ACHN (cell line): ENCODE measurements at places on chromosomes 1 and 21.

- no peak for DNase-seq
These were observed 7.0 kb upstream of the CELSR2 start for GRCh38 chr1:109242387-109242786.

GRCh38 chr1:101756411-101756810, 240.3 kb downstream of the OLFM3 start:
- DNase-seq = no peak

- peak; percentile 5 for DNase-seq
These were observed at the start of gene GPX7 for GRCh38 chr1:52601991-52602855. Gene GPX7 (plus strand): TSS chr1:52602371. CDS start chr1:52602410, 39 bp downstream.

DNA sequence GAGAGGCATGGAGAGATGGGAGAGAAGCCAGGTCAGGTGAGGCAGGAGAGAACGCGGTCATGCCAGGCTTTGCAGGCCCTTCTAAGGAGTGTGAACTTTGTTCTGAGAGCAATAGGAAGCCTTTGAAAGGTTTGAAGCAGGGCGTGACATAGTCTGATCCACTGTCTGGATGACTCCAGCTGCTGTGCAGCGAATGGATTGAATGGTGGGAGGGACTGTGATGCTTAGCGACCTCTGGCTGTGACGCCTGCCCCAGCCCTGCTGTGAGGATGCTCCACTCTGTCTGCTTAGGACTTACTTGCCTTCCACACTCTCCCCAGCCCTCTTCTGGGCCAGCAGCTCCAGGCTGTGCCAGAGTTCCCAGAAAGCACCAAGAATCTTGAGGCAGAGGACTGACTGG, 41.8 kb upstream of the POU3F1 start:
- no peak for DNase-seq

GRCh38 chr21:46559291-46559983, 45.4 kb downstream of the S100B start:
- DNase-seq = no peak

- DNase-seq = no peak
These were observed 69.4 kb downstream of the MEGF6 start for GRCh38 chr1:3541936-3542335.

- no peak for DNase-seq
These were observed 107.0 kb upstream of the IRF2BP2 start for GRCh38 chr1:234716908-234717375.

- DNase-seq = no peak
These were observed 63.6 kb downstream of the VPS13D start for GRCh38 chr1:12293416-12293815.

GRCh38 chr1:223718850-223719249, 6.5 kb downstream of the CAPN2 start:
- DNase-seq = peak; percentile 58

GRCh38 chr1:150281221-150281757, 1.1 kb upstream of the CIART start:
- DNase-seq = peak; percentile 82

DNA sequence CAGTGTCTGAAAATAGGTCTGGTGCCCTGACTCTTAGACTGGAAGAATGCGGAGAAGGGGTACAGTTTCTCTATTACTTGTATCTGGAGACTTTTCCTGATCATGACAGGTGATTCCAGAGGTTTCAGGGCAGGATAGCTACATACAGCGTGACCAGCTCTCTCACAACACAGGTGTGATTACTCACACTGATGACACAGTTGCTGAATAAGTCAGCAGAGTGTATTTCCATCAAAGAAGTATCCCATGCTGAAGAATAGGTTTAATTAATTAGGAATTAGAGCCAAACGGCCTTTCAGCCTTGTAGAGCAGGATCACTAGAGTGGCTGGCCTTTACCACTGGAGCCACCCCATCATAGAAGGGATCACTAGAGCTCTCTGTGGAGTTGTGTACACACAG, 298.6 kb downstream of the LMX1A start:
- no peak for DNase-seq

DNA sequence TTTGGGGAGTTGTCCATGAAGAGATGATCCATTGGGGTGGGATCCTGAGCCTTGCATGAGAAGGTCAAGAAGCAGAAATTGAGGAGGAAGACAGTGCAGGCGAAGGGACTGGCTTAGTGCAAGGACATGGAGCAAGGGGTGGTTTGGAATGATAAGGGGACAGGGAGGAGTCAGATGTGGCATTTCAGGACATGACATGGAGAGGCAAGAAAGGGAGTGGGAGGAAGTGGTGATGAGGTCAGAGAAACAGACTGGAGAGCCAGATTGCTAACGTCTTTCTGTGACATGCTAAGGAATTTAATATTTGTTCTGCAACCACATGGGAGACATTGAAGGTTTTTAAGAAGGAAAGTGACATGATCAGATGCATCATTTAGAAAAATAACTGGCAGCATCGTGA, 346.8 kb upstream of the FMN2 start:
- DNase-seq = no peak

GRCh38 chr1:24963099-24963872, 33.2 kb upstream of the RUNX3 start:
- DNase-seq = no peak

DNA sequence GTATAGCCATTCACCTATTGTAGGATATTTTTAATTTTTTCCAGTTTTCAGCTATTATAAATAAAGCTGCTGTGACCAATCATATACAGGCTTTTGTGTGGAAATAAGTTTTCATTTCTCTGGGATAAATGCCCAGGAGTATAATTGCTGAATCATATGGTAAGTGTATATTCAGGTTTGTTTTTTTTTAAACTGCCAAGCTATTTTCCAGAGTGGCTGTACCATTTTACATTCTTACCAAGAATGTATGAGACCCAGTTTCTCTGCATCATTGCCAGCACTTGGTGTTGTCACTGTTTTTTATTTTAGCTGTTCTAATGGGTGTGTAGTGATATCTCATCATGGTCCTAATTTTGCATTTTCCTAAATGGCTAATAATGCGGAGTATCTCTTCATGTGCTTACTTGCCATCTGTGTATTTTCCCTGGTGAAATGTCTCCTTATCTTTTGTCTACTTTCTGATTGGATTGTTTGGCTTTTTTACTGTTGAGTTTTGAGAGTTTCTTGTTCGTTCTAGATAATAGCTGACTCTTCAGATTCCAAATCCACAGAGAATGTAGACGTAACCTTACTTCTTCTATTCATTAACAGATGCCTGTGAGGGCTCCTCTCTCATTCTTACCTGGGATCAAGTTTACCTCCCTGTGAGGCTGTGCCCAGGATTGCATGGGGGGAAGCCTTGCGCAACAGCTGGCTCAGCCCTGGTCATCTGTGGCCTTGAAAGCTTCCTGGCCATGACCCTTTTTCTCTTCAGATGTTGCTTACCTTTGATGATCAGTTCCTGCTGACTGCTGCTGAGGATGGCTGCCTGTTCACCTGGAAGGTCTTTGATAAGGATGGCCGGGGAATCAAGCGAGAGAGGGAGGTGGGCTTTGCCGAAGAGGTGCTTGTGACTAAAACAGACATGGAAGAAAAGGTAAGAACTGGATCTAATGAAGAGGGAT, 42.6 kb downstream of the CFAP57 start:
- DNase-seq = no peak

DNA sequence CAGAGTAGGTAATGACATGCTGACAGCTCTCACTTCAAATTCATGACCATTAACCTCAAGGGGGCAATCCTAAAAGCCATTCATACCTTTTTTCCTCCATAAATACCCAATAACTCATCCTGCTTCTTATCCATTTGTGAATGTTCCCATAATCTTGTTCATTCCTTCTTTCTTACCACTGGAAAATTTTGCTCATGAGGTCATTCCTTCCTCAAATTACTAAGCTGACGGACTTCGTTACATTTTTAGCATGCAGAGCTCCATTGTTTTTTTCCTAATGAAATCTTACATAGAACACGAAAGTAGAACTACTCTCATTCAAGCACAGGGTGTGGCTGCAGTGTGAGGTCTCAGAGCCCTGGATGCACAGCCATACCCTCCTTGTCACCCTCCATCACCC, 276.5 kb upstream of the DPYD start:
- no peak for DNase-seq

DNA sequence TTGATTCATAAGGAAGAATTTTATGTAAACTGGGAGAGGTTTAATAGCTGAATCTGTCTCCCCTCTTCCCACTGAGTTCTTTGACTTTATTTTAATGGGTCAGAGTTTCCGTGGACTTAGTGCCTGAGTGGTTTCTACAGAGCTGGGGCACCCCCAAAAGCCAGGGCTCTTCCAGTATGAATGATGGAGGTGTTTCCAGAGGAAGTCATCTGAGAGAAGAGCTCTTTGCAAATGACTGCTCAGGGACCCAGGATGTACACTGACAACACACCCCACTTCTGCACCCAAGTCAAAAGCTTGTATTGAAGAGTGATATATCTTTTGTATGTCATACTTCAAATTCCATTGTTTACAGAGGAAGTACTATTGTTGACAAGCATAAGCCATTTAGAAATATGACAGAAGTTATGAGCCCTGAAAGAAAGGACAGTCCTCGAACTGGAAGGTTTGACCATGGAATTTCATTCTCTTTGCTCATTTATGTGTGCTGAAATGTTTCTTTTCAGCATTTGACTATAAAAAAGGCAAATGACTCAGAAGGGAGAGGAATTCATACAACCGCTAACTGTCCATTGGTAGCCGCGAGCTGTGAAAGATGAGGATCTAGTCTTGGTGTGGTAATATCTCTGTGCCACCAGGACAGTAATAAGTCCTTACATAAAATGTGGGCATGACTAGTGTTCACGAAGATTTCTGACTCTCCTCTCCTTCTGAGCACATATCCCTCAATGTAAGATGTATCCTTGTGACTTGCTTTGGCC, 25.4 kb upstream of the LMX1A start:
- DNase-seq = no peak

GRCh38 chr1:26684763-26685508, 10.9 kb upstream of the ARID1A start:
- no peak for DNase-seq

DNA sequence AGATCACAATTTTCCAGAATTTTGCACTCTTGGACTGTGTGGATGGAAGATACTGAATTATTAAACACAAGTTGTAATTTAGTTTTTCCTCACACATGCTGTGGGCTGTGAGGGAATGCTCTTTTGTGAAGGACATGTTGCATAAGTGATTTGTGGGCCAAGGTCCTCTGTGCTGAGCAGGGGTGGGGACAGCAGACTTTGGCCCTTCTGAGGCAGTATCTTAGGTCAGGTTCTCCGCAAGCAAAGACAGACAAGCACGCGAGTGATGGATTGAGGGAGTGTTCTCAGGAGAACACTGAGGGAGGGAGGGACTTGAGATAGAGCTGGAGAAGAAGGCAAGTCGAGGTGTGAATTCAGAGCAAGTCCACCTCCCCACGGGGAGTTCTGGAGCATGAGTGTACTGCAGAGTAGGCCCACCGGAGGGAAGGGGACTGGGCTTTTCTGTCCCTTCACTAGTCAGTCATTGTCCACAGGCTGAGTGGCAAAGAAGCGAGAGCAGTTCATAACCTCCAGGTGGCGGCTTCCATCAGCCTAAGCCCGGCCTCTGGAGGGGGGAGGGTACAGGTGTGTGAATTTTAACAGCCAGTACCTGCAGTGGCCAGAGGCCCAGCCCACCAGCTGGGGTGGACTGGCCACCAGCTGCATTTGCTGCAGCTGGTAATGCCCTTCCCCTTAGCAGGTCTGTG, 19.1 kb upstream of the CD101 start:
- no peak for DNase-seq

DNA sequence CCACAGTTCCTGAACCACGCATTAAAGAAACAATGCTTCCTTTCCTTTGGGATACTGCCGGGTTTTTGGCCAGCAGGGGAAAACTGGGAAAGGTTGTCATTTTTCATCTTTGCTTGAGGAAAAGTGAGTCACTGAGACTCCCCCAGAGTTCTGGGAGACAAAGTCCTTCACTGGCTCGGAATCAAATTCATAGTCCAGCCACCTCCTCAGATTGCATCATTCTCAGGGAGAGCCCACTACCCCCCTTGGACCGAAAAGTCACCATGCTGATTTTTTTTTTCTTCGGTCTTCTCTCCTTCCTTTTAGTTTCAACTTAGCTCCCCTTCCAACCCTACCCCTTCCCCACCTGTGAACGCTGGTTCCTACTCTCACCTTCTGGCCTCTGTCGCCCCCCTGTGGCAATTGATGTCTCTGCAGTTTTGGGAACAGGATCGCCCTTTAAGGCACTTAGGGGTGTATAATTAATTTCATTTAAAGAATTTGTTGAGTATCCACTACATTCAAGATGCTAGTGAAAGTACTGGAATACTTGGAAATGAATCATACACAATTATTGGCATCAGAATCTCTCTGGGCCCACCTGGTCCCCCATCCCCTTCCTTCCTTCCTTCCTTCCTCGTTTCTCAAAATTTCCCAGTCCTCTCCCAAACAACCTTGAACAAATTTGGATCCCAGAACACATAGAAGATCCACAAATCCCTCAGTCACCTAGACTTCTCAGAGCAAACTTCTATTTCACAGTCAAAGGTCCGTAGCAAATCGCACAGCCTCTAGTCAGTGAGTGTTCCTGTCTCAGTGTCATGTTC, 6.9 kb downstream of the ACKR1 start:
- DNase-seq = peak; percentile 58

DNA sequence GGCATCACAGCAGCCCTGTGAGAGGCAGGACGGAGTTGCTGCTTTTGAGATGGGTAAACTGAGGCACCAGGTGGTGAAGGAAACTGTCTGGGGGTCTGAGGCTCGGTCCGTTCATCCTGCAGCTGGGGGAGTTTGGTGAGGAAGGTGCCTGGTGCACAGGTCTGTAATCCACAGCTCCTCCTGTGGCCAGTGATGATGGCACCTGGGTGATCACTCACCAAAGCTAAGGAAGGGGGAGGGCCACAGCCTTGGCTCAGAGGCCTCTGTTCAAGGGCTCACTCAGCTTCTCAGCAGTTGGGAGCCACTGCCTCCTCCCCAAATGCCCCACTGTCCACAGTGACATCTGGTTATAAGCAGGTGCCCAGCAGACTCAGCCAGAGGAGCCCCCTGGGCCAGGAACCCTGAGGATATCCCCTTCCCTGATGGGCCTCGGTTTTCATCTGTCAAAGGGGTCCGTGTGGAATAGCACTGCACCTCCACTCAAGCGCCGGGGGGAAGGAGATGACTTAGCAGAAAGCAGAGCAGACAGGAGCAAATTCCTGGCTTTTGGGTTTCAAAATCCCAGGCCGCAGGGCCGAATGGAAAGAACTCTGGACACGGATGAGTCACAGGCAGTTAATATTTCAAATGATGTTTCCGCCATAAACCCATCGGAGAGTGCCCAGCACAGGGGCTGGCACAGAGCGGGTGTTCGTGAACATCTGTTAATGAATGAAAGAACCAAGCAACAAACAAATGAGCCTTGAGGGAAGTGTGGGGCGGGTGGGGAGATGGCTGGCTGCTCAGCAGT, 82.8 kb downstream of the DMRTB1 start:
- DNase-seq = peak; percentile 95

- no peak for DNase-seq
These were observed 3.1 kb downstream of the PKP1 start for GRCh38 chr1:201286445-201286844.
